ENCODE measurements at places on chromosomes 1 and 21.

- DNase-seq: no peak
Measured at GRCh38 chr1:112513112-112513870, 4.5 kb downstream of the WNT2B start.

- no peak for DNase-seq
Measured at GRCh38 chr1:180211156-180211859, 18.8 kb upstream of the LHX4 start.

DNA sequence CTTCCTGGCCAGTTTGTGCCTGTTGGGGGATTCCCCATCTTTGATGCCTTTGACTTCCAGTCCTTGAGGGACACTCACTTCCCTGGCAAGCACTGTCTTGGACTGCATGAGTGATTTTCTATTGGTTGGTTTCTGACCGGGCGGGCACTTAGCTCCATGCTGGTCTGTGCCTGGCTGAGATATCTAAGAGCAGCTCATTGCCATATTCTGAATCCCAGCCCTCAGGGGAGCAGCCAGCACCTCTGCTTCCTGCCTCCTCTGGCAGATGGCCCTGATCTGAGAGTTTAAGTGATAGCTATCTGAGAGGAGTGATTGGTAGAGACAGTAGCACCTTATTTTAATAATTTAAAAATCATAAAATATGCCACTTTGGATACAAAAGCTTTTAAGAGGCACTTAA lies 52.5 kb downstream of the DISC1 start:
- DNase-seq: no peak

DNA sequence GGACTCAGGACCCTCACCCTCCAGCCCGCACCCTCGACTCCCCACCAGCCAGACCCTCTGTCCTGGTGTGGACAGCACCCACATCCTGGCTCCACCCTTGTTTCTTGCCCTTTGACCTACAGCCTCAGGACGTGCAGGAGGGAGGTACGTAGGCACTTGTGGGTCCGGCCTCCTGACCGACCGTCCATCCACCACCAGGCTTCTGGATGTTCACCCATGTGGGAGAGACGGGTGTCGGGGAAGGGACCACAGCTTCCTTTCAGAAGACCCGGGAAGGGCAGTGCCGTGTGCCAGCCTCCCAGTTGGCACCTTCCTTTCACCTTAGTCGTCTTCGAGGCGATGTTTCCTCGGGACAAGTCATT lies 61.4 kb downstream of the PRKCZ start:
- no peak for DNase-seq

DNA sequence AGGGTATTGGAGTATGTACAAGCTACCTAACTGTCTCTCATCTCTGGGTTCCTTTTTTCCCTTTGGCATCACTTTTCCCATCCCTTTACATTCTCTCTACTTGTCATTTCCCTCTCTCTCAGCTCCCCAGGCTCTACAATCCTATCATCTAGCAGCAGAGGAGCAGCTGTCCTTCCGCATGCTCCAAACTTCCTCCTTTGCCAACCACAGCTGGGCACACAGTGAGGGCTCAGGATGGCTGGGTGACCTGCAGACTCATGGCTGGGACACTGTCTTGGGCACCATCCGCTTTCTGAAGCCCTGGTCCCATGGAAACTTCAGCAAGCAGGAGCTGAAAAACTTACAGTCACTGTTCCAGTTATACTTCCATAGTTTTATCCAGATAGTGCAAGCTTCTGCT lies 561 bp downstream of the CD1E start:
- no peak for DNase-seq

DNA sequence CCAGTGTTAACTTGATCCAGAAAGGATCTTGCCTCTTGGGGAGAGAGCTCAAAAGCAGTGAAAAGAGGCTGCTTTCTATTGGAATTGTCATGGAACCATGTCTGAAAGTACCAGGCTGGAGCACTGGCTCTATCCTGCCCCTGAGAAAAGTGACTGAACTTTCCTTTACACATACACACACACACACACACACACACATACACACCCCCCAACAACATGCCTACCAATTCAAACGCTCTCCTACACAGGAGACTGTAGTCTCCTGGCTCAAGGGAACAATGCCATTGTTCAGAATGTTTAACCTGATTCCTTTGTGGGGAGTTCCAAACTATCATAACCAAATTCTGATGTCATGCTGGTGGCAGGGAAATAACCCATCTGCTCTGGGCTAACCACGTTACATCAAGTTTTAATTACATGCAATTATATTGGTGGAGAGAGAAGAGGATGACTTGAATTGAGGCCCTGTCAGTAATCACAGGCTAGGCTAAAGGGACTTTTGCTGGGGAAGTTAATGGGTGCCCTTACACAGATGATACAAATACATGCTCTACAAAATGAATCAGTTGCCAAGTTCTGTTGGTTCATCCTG lies 52.3 kb upstream of the DUSP10 start:
- no peak for DNase-seq

DNA sequence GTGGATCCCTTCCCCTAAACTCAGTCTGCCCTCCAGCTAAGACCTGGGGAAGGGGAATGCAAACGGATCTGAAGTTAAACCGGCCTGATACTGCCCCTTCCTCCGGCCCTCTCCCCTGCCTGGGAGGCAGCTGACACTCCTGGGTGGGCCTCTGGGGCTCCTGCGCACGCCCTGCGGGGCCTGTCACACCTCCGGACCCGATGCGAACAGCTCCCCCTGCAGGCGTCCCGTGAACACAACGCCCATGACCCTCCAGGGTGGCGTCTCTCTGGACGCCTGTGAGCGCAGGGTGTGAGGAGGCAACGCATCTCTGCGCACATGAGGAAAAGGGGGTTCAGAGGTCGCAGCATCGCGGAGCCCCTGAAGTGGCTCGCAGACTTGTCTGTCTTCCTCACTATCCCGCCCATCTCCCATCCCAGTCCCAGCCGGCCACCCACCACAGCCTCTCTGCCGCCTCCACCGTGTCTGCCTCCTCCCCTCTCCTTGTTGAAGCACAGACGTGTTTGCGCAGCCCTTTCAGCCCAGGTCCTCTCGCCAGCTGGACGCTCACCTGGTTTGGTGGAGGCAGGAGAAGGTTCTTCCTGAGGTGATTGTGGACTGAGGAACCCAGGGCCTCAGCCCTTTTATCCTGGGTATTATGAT lies 421 bp upstream of the LCE3A start:
- no peak for DNase-seq

- DNase-seq: peak; percentile 79
Measured at GRCh38 chr1:84156210-84156621, 12.1 kb downstream of the PRKACB start.

DNA sequence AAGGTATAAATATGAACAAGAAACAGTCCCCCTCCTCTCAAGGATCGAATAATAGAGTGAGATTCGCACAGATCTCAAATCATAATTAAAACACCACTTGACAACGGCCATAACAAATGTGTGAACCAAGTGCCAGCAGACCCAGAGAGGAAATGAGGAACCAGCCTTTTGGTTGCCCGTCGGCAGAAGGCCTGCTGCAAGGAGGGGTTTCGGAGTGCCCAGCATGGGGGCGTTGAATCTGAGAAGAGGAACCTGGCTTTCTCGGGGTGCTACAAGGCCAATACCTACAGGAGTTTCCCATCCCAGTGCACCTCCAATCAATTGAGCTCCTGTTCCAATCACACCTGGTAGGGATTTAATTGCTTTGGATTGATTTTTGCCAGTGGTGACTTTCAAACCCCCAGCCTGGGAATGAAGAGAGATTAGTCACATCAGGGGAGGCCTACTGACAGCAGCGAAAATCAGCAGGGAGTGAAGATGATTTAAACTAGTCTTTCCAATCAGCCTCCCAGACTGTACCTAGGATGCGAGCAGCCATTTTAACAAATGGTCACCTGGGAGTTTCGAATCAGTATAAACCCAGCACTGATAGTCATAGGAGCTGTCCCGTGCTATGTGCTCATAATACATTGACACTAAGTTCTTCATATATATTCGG lies 263.8 kb downstream of the KAZN start:
- DNase-seq: no peak

DNA sequence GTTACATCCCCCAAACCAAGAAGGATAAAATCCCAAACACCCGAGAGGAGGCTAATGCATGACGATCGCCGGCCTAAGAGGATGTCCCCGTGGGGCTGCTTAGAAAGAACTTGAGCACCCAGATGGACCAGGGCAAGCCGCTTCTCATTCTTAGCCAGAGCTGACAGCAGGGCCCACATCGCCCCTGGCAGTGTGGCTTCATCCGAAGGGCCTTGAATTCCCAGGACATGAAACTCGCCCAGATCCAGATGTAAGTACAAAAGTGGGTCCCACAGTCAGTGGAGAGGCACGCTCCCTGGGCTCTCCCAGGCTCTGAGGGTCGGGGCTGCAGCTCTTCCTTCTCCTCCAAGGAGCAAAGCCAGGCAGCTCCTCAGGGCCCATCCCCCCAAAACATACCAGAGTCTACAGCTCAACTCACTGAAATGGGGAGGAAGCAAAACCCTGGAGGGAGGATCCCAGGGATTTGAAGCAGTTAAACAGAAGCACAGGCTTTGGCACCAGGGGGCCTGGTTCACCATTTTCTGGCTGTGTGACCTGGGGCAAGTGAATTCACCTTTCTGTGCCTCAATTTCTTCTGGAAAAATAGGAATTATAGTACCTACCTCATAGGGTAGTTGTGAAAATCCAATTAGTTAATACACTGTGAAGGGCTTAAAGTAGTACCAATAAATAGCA lies 85.6 kb downstream of the MAN1C1 start:
- DNase-seq: peak; percentile 74

DNA sequence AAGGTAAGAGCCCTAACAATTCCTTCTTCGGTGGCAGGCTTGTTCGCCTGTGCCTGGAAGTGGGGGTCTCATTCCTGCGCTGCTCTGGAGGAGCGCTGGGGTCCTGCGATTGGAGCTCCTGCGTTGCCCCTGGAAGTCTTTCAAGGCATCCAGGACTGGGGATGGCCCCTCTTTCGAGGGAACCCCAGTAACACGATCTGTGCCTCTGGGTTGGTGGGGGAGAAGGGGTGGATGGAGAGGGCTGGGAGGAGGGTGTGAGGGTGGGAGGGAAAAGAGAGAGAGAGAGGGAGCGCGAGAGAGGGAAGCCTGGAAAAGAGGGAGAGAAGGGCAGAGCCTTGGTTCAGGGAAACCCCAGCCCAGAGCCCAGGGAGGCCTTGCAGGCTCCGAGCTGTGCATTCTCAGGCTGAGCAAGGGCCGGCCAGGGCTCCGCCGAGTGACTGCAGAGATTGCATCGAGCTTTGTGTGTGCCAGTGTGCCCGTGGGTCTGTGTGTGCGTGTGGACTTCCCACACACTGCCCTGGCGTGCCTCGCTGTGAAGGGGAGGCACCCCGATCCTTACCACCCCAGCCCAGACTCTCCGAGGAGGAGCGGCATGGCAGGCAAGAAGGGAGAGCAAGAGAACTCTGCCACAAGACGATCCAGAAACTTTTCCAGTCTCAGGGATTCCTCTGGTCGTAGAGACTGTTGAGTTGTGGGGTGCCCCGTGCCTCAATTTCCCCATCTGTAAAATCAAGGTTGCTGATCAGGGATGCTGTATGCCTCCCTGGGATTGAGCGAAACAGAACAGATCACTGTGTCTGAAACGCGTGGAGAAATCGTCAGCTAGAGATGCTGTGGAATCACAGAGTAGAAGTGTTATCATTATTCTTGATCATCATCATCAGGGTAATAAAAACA lies 619 bp downstream of the BCL9 start:
- DNase-seq: peak; percentile 45

- DNase-seq: no peak
Measured at GRCh38 chr21:46268371-46268770, 17.0 kb downstream of the MCM3AP start.

Measured in fibroblast of skin of back (primary cell).